ENCODE measurements at places on chromosomes 2 and 18.

GRCh38 chr2:170340693-170341068 is 162.7 kb downstream of the MYO3B start:
- DNase-seq: no peak

GRCh38 chr2:161420406-161421074 is 4.4 kb downstream of the TBR1 start:
- peak; percentile 55 for DNase-seq

DNA sequence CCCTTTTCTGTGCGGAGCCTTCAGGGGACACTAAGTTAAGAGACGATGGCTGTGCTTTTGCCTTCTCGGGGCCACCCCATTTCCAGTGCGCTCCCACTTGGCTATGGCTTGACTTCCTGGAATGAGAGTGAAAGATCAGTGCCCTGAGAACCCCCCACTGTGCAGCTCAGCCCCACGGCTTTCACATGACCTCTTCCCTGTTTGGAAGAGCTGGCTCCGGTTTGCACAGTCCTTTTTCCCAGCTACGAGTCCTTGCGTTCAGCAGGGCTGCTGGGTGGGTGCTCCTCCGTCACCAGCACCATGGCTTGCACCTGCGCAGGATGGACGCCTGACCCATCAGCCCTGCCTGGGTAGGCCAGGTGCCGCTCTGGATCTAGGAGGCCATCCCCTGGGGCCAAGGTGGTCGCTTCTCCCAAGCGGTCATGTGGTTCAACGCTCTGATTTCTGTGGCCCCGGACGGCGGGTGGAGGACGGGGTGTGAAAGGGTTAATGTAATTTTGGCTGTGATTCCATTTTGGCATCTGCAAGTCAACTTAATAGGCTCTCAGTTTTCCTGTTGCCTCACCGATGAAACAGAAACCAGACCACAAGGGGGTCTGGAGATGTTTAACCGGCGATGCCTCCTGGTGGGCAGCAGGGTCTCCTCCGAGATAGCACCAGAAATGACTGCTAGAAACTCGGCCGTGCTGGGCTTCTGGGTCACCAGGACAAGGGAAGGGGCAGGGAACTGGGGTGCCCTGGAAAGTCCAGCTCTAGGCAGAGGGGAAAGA is 113.1 kb upstream of the HAAO start:
- DNase-seq: no peak

DNA sequence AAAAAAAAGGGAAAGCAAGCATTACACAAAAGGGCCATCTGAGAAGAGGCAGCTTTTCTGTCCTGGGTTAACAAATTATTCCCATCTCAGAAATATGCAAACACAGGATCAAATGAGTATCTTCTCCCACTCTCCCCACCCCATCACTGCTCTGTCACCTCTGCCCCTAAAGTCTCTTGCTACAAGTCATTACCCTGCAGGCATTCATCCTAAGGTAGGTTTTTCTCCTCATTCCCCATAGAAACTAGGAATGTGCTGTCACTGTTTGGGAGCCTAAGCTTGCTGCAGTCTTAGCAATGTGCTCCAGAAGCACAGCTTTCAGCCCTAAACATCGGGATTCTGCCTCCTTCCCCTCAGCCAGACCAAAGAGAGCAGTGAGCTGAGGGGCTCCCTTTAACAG is 3.6 kb downstream of the LRRTM1 start:
- DNase-seq: no peak

All from B cell (primary cell).